Cortex of kidney (tissue), 1 donor: ENCODE measurements at places on chromosomes 12 and 14.

GRCh38 chr14:54695196-54695595, 128.3 kb downstream of the SAMD4A start:
- no peak for DNase-seq

GRCh38 chr12:127355061-127355841, 911.7 kb upstream of the TMEM132C start:
- no peak for DNase-seq

- DNase-seq, result no peak
These were observed 52.7 kb upstream of the OR5AU1 start for GRCh38 chr14:21208554-21208953.

- DNase-seq, result no peak
These were observed 144.8 kb downstream of the ASCL1 start for GRCh38 chr12:103102225-103102744.

DNA sequence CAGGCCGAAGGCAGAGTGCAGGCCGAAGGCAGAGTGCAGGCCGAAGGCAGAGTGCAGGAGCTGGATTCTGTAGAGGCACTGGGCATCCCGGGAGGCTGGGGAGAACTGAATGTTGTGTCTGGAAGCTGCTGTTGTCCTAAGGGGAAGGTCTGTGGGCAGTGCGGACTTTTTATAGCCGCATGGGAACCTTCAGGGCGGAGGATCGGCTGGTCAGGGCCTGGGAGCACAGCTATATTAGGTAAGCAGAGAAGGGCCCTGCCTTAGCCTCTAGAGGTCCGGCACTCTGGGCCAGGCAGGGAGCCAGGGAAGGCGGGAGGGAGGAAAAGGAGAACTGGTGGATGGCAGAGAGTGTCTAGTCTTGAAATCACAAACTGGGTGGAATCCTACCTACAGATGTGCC, 14.2 kb downstream of the CABP1 start:
- DNase-seq, result no peak

DNA sequence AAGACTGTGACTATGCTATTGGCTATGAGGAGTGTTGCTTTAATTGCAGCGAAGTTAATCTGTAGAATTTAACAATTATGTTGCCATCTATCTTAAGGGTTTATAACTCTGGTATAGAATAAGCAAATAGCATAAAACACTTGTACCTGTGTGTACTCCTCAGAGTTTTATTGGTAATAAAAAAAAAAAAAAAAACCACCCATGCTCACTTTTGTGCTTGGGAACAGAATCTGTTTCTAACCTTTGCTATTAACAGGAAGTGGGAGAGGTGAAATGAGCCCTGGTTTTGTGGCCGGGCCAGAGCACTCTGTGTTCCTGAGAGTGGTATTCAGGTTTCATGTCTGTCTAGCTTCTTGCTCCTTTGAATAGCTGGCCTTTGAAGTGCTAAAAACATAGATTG, 53.1 kb downstream of the PDE3A start:
- DNase-seq, result no peak

DNA sequence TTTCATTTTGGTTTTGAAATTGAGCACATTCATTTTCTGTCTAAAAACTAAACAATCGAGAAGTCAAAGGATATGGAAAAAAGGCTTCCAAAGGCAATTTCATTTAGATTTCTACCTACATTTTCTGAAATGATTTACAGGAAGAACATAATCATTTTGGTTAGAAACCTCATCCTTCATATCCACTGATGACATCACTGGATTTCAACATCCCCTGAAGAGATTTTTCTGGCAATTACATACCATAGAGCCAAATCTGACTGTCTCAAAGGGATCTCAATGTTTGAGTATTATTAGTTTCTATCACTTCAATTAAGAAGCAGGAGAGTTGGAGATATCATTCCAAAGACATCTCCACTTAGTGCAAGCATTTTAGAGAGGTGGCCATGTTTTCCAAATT, 137.8 kb downstream of the TTC7B start:
- no peak for DNase-seq
